Brain microvascular endothelial cell (primary cell): ENCODE measurements at places on chromosomes 16 and 17.

GRCh38 chr17:74192950-74193781 lies 10.3 kb upstream of the RPL38 start:
- no peak for DNase-seq

DNA sequence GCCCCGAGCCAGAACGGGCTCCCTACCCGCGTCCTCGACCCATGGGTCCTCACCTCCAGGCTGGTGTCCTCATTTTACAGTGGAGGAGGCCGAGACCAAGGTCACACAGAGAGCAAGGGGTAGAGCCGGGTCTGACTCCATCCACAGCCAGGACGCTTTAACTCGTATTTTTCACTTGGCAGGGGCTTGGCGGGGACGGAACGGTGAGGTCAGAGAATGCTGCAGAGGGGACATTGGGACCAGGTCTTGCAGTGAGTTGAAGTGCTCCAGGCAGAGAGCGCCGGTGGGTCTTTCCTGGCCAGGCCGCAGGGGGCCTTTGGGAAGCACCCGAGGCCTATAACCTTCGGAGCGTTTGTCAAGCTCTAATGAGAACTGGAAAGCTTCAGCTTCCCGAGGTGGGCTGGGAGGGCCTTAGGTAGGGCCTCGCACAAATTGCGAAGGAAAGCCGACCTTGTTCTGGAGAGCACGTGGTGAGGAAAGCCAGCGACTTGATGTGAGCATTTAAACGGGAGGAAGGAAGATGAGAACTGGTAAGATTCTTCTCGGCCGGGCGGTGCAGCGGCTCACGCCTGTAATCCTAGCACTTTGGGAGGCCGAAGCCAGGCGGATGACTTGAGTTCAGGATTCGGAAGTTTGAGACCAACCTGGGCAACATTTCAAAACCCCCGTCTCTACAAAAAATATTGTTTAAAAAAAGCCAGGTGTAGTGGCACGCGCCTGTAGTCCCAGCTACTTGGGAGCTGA lies 908 bp upstream of the CLUH start:
- no peak for DNase-seq

DNA sequence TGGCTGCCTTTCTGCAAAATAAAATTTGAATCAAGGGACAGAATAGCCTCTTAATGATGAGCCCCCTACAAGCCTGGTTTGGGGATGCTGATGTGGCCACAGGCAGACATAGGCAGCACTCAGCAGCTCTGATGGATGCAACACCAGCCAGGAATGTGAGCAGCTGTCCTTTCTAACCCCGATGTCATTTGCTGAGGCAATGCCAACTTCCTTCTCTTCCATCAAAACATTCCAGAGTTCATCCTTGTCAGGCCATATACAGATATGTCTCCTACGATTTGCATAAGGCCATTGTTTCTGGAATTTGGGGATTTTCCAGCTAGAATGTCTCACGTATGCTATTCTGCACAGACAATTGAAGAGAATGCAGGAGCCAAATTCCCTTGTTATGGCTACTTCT lies 52.1 kb upstream of the MYOCD start:
- DNase-seq, result peak; percentile 86

- no peak for DNase-seq
These were observed 2.4 kb downstream of the TNRC6A start for GRCh38 chr16:24731722-24732419.

DNA sequence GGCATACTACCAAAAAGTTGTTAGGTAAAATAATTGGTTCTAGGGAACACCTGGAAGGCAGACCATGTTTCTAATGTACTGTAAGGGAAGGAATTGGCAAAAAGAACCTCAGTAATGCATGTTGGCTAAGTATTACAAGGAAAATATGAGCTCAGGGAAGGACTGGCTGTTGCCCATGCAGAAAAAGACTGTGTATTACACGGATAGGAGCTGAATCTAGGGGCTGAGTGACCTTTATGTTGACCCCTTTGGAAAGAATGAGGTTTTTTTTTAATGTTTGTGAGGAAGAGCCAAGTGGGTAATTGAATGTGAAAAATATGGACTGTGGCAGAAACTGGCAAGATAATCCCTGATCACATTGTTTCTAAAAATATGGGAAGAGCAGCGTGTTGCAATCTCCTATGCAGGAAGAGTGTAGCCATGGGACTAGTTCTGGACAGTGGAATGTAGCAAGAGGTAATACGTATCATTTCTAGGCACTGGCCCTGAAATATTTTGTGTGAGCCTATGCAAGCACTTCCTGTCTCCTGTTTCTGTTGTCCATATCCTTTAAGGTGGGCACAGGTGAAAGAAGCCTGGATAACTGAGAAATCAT lies 95.1 kb upstream of the CNTNAP4 start:
- DNase-seq, result no peak

DNA sequence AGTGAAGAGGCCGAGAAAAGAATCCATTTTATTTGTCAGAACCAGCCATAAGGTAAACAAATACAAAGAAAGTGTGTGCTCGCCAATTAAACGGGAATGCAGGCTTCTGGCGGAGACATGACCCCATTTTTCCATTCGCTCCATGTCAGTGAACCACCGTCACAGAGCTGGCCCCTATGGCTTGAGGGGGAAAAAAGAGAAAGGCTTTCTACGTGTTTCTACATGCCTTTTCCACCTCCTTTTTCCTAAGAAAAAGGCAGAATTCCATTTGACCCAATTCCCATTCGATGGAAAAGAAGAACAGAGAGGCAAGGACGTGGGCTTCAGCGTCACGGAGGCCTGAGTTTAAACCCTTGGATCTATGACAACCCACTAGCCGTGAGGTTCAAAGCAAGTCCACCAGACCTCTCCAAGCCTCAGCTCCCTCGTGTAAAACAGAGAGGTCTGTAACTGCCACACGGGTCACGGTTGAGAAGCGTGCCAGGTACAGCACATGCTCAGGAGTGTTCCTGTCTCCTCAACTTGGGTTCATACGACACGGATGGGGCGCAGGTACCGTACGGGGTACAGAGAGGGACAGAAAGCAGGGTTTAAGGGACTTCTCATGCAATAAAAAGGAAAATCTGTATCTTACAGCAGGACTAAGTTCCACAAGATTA lies 91.9 kb downstream of the NXN start:
- no peak for DNase-seq

- DNase-seq, result no peak
These were observed 1.3 kb upstream of the ZNF821 start for GRCh38 chr16:71885261-71885650.

DNA sequence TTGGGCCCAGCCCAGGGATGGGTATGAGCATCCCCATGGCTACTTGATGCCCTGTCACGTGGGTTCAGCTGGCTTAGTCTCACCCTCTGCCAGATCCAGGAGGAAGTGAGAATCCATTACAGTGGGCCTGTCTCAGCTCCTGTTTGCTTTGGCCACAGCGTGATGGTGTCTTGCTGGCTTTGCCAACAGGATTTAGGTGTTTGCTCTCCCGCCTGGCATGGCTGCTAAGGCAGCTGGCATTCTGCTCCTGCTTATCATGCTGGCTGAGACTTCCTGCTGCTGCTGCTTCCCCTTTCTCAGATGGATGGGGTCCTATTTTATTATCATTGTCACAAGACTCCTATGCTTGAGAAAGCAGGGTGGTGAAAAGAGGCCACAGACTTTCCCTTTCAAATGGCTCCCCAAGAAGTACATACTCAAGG lies 28.3 kb upstream of the HOXB13 start:
- DNase-seq, result no peak

- no peak for DNase-seq
These were observed 8.3 kb downstream of the ALKBH5 start for GRCh38 chr17:18191967-18192366.

DNA sequence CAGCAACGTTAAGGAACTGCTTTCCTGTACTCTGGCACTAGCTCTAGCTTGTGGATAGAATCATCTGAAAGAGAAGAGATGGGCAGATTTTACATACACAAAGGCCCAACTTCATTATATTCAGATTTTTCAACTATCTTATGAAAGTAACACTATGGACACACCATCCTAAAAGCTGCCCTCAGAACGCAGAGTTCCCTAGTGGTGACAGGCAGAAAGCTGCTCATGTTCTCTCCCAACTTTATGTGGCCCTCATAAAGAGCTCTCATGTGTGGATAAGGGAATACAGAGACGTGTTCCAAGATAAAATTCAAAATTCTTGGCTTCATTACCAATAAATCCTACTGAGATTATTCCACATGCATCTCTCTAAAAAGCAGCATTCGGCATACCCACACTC lies 1.5 kb downstream of the CFAP20 start:
- DNase-seq, result no peak

DNA sequence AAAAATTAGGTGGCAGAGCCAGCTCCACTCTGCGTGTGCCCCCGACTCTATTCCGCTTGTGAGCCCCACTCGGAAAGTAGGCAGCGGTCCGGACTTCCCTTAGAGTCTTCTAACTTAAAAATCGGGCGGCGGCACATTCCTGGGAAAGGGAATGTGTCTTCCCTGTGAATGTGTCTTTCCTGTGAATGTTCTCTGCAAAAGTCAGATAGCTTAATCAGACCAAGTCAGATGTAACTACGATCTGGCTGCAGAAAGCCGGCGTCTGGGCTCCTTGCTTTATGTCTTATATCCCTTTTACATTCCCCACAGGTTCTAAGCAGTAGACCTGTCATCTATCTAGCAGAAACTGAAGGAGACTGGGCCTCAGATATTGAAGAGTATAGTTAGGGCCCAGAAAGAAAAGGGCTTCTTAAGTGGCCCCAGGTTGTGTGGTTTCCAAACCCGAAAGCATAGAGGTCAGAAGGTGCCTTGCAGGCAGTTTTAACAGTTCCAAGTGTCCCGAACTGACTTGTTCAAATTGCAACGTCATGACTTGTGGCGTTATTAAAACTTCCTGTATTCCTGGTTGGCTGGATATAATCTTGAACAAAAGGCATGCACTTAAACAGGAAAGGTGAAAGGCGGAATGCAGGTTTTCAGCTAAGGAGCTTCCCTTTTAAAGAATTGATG lies 601 bp downstream of the PHKB start:
- peak; percentile 30 for DNase-seq

GRCh38 chr16:11225677-11226549 lies 30.1 kb downstream of the SOCS1 start:
- no peak for DNase-seq

DNA sequence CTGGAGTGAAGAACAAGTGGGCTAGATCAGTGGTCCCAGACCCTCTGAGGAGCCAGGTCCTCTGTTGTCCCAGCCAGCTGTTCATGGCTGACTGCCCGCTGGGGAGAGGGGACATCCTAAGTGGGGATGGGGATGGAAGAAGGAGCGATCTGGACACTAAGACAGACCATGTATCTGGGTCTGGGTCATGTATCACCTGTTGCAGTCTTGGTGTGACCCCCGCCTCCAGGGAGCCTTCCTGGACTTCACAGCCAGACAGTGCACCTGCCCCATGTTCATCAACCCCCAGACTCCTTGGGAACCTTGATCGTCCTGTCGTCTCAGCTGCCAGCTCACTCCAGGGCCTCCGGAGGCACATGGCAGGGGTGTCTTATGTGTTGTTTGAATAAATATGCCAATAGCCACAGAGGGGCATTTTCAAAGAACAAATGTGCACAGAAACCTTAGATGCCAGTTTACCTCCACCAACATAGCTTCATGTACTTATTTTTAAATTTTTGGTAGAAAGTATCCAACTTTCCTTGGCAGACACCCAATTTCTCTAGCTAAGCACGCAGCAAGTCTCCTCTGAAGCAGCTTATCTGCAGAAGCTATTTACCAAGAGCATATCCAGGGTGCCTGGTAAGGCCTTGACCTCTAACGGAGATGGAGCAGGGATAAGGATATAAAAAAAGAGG lies 43.2 kb downstream of the CRISPLD2 start:
- no peak for DNase-seq

DNA sequence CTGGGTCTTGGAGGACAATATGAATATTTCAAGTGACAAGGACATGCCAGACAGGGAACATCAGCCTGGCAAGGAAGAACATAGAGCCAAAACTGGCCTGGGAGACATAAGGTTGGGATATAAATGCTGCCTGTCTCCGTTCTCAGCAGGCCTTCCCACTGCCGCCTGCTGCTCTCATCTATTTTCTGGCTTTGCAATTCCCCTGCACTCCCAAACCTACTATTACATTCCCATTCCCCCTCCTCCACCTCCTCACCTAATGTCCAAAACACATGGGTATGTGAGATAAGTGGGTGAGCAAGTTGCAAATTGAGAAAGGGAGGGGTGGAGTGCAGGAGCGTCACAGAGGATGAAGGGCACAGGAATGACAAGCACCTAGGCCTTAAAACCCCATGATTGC lies 244.3 kb upstream of the CDH8 start:
- no peak for DNase-seq
